ENCODE measurements at places on chromosomes 2 and 18.
A peak's percentile ranks its signal among the peaks of the same experiment; 100 is the strongest.

GRCh38 chr2:21944536-21944935, 820.8 kb downstream of the TDRD15 start:
- DNase-seq, result no peak

- peak; percentile 15 for DNase-seq
Measured at GRCh38 chr2:37671009-37671815, at the start of gene CDC42EP3. Gene CDC42EP3, minus strand, starts transcription at chr2:37671642. Its CDS starts 25,055 bp downstream, at chr2:37646587.

GRCh38 chr18:2889761-2890192, 43.0 kb downstream of the EMILIN2 start:
- DNase-seq, result no peak

DNA sequence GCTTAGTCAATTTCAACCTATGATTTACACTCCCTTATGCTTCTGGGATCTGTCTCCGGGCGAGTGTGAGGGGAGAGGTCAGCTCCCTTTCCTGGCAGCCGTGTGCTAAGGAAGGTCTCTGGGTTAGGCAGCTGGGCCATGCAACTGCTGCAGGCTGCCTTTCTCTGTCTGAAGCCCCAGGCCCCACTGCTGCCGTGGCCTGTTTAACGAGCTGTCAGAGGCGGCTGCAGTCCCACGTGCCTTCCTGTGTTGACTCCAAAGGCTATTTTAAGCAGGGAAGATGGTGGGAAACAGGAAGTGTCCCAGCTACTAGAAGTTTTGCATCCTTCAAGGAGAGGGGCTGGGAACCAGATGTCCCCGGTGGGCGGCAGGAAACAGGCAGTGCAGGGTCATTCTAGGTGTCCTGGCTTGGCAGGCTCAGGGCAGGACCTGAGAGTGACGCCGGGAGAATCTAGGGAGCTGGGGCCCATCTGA, 186.4 kb downstream of the TNS1 start:
- no peak for DNase-seq

DNA sequence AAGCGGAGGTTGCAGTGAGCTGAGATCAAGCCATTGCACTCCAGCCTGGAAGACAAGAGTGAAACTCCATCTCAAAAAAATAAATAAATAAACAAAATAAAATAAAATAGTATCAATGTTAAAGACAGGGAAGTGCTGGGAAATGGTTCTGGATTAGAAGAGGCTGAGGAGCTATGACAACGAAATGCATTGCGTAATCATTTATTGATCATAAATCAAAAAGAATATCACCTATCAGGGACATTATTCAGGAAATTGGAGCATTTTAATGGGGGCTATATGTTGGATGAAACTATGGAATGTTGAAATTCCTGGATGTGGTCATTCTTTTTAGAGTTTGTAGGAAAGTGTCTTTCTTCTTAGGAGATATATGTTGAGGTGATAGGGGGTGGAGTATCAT, 30.9 kb upstream of the MTA3 start:
- no peak for DNase-seq

- DNase-seq, result no peak
Measured at GRCh38 chr2:134445985-134446382, 192.1 kb downstream of the MGAT5 start.
